ENCODE measurements at places on chromosomes 2 and 18. TPM values are rescaled to one million over a fixed set of nuclear protein-coding genes. Genes with fewer than 3 reads are reported as not detected.

DNA sequence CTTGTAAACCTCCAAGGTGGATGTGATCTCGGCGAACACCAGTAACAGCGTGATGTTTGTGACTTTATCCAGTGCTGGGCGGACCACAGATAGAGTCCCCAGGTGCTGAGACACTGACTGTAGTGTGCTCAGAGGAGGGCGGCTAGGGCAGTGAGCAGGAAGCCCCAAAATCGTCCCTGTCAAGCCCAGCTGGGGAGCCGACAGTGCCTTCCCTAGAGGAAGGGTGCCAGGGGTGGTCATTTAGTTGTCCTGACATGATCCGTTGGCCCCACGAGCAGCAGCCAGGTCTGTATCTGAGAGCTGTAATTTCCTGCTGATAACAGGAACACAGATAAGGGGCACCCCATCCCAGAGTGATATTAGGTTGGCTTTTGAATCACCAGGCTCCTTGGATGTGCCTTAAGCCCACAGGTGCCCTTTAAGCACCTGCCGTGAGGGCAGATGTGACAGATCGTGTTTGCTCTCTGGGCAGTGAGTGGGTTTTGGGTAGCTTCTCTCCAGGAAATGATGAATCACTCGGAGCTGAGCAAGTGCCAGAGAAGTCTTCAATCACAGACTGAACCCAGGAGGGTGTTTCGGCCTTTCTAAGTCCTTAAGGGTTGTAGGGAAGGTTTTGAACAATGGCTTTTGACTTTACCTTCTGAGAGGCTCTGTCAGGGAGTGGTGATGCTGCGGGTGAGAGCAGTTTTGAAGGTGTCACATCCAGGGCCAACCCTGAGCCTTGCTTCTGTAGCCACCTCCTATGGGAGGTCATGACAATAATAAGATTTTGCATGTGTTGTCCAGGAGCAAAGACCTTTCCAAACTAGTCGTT lies 7.7 kb downstream of the LPIN1 start:
- H3K27me3 ChIP-seq: no peaks in the 10 kb centered on the region
- H3K4me1 ChIP-seq: peaks cover 61% of the 10 kb centered on the region
- no peak for DNase-seq
- no peak overlapping the region for H3K4me3 ChIP-seq

The TUBA4B gene
- total RNA-seq: 0.05 TPM

DNA sequence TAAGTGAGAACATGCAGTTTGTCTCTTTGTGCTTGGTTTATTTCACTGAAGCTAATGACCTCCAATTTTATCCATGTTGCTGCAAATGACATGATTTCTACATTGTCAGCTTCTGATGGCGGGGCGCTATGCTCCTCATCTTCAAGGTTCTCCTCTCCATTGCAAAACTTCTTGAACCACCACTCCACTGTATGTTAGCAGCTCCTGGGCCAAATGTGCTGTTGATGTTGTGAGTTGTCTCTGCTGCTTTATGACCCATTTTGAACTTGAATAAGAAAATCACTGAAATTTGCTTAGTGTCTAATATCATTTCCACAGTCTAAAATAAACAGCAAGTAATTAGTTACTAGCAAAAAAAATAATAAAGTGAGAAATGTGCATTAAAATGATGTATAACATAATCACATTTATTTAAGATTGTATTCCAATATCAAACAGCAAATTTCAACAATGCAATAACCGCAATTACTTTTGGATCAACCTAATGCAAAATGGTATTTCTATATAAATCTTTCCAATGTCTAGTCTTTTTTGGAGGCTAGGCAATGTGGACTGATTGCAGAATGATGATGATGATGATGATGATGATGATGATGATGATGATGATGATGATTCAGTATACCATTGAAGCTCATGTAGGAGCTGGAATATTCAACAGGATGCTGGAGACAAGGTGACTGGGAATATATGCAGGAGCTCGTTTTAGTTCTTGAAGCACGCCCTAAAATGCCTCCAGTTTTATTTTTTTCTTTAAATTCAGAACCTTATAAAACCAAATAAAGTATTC lies 304.9 kb upstream of the KYNU start:
- H3K4me1 ChIP-seq: no peaks in the 10 kb centered on the region
- H3K27me3 ChIP-seq: no peaks in the 10 kb centered on the region
- no peak overlapping the region for H3K27ac ChIP-seq
- no peaks in the 10 kb centered on the region for H3K36me3 ChIP-seq
- no peak overlapping the region for H3K4me3 ChIP-seq
- DNase-seq: no peak

The EFHD1 gene
- total RNA-seq: 0.33 TPM

DNA sequence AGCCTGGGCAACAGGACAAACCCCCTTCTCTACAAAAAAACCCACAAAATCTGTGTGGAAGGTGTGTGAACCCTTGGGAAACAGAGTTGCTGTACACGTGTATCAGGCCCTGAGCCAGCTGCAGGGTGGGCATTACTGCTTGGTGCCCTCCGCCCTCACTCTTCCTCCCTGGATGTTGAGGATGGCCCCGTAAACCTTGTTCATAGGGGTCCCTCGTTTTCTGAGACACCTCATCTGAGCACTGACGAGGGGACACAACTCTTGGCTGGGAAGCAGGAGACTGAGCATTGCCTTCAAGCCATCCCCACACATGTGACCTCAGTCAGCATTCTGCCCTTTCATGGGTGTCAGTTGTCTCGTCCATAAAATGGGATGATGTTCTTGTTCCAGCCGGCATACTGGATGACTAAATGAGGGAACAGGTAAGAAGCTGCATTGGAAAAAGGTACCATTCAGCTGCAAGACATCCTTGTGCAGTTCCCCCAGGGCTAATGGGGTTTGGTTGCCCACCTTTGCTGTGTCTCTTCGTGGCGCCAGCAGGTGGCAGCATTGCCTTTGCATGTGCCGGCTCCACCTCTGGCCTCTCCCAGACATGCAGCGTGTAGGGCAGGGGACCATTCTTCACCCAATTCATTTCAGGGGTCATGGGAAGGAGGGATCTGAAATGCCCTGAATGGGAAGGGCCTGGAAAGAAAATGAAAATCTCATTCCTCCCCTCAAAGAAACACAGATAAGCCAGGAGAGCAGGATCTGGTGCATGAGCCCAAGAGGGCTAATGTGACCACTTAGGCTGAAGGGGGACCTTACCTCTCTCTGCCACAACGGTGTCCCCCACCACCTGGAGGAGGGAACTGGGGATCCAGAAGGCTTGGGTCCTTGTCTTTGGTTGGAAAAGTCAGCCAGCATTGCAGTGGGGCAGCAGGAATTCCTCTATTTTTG lies 36.4 kb upstream of the HAAO start:
- H3K36me3 ChIP-seq: no peaks in the 10 kb centered on the region
- H3K4me3 ChIP-seq: no peak overlapping the region
- no peaks in the 10 kb centered on the region for H3K27me3 ChIP-seq
- H3K4me1 ChIP-seq: peaks cover 18% of the 10 kb centered on the region
- DNase-seq: peak; percentile 62

The UGT1A5 gene
- total RNA-seq: 0.09 TPM

The TMEM198 gene
- 0.52 TPM for total RNA-seq

GRCh38 chr18:1573732-1574131 lies 669.1 kb downstream of the ADCYAP1 start:
- H3K27me3 ChIP-seq: no peaks in the 10 kb centered on the region
- no peak for DNase-seq
- no peaks in the 10 kb centered on the region for H3K4me1 ChIP-seq
- H3K4me3 ChIP-seq: no peak overlapping the region
- no peaks in the 10 kb centered on the region for H3K36me3 ChIP-seq

The LINC00305 gene
- 0.05 TPM for total RNA-seq

DNA sequence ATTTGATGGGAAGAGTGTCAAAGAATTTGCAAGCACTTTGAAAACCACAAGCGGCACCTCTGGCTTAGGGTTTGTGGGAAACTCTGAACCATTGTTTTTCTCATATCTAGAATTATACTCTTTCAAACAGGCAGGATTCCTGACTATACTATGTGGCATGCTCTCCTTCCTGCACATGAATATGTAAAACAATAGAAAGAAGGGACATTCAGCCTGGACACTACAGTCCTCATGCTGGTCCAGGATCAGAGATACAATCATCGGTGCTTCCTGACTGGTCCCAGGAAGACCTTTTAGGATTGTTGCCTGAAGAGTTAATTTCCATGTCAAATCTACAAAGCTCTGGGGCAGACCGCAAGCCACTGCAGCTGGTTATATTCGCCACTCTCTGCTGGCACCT lies 55.7 kb upstream of the RASGRP3 start:
- no peaks in the 10 kb centered on the region for H3K4me1 ChIP-seq
- no peak overlapping the region for H3K27ac ChIP-seq
- DNase-seq: no peak
- no peaks in the 10 kb centered on the region for H3K27me3 ChIP-seq
- H3K36me3 ChIP-seq: no peaks in the 10 kb centered on the region

- H3K4me1 ChIP-seq: no peaks in the 10 kb centered on the region
- H3K27ac ChIP-seq: no peak overlapping the region
- no peaks in the 10 kb centered on the region for H3K27me3 ChIP-seq
- H3K36me3 ChIP-seq: no peaks in the 10 kb centered on the region
- no peak for DNase-seq
Measured at GRCh38 chr18:9619545-9619944, 5.2 kb upstream of the PPP4R1 start.

The SERTAD2 gene
- 13.3 TPM for total RNA-seq

The ANKRD23 gene
- total RNA-seq: 3.4 TPM

The ITPRID2 gene
- 60.2 TPM for total RNA-seq

GRCh38 chr2:151437630-151438029 lies 27.9 kb downstream of the RIF1 start:
- no peaks in the 10 kb centered on the region for H3K27me3 ChIP-seq
- no peak for DNase-seq
- no peaks in the 10 kb centered on the region for H3K4me1 ChIP-seq
- H3K4me3 ChIP-seq: no peak overlapping the region
- H3K27ac ChIP-seq: no peak overlapping the region
- H3K36me3 ChIP-seq: peaks cover 34% of the 10 kb centered on the region

GRCh38 chr2:216715402-216715974 lies 20.1 kb upstream of the IGFBP5 start:
- H3K4me3 ChIP-seq: no peak overlapping the region
- no peaks in the 10 kb centered on the region for H3K36me3 ChIP-seq
- H3K27me3 ChIP-seq: no peaks in the 10 kb centered on the region
- no peak for DNase-seq

DNA sequence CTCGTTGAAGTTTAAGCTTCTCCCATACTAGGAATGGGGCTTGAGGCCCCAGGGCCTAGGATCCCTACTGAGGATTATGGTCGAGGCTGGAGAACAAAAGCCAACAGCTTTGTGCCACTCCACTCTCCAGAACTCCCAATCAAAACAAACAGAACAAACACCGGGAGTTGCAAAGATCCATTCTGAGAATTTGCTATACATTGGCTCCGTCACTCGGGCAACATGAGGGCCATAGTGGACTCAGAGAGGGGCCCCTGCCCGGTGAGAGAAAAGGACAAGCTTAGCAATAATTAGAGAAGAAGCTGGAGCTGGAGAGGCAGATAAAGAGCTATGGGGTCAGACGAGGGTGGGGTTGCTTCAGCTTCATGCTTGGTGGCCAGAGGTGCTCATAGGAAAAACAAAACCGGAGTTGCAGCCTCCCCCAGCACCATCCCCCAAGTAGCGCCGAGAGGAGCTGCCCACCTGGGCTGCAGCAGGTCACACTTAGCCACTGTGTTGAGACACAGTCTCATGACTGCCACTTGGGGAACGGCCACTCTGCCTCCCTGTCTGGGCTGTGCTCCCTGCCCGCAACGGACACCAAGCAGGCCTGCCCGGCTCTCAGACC lies 142.3 kb upstream of the HAAO start:
- H3K36me3 ChIP-seq: no peaks in the 10 kb centered on the region
- H3K4me1 ChIP-seq: peaks cover 13% of the 10 kb centered on the region
- H3K4me3 ChIP-seq: no peak overlapping the region
- no peak overlapping the region for H3K27ac ChIP-seq

DNA sequence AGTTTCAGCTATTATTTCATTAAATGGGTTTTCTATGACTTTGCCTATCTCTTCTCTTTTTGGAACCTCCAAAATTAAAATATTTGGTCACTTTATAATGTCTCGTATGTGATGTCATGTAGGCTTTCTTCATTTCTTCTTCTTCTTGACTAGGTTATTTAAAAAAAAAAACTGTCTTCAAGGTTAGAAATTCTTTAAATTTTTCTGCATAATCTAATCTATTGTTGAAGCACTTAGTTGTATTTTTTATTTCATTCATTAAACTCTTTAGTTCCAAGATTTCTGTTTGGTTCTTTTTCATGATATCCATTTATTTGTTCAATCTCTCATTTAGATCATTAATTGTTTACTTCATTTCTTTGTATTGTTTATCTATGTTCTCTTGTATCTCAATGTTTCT lies 43.8 kb upstream of the ROCK1 start:
- no peaks in the 10 kb centered on the region for H3K36me3 ChIP-seq
- no peak overlapping the region for H3K27ac ChIP-seq
- DNase-seq: no peak
- no peak overlapping the region for H3K4me3 ChIP-seq
- no peaks in the 10 kb centered on the region for H3K4me1 ChIP-seq
- H3K27me3 ChIP-seq: no peaks in the 10 kb centered on the region

DNA sequence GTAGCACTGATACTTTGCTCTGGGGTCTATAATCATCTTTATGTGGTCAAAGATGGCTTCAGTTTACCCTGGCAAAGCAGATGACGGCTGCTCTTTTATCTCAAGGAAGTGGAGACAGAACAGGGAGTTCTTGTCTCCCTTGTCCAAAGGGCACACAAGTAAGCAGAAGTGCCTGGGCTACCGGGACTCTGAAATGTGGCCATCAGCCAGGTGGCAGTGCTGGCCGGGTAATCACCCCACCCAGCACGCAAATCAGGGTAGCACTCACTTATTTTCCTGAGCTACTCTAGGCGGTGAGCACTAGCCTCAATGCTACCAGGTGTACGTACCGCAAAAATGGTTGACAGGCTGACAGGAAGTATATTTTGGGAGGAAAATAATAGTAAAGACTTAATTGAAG lies 119.7 kb upstream of the ETAA1 start:
- no peaks in the 10 kb centered on the region for H3K36me3 ChIP-seq
- no peak for DNase-seq
- no peaks in the 10 kb centered on the region for H3K4me1 ChIP-seq
- no peak overlapping the region for H3K27ac ChIP-seq
- H3K4me3 ChIP-seq: no peak overlapping the region

DNA sequence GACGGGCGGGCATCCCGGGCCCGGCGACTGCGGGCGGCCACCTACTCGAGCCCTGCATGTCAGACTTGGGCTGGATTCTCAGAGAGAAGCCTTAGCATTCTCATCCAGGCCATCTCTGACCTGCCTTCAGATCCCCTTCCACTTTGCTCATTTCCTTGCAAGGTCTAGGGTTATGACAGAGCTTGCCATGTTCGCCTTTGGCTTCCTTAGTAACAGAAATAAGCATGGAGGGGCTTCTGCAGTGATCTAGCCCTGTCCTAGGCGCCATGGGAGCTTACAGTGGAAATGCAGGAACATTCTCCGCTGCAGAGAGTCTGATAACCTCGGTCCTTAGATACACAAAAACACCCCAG lies 632 bp upstream of the ACVR1 start:
- no peaks in the 10 kb centered on the region for H3K36me3 ChIP-seq
- DNase-seq: no peak
- H3K4me1 ChIP-seq: peaks cover 15% of the 10 kb centered on the region
- H3K27ac ChIP-seq: no peak overlapping the region
- H3K4me3 ChIP-seq: peak overlapping the region; percentile 89
